NCI-H2081 (cell line): ENCODE measurements at places on chromosomes 1 and 21.
A peak's percentile ranks its signal among the peaks of the same experiment; 100 is the strongest.

DNA sequence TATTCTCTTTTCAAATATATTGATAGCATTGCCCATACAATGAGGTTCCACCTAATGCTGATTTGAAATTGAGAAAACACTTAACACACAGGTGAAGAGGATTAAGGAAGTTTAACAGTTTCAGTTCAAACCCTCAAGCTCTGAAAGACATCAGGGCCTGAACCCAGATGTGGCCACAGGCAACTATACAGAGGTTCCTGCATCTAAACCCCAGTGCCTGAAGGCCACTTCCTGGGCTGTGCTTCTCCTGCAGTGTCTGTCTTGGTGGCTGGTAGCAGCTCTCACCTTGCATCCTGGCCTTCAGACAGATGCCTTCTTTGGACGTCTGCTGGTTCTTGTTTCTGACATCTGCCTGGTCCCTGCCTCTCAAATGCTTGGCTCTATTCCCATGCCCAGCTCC lies 25.1 kb upstream of the NGF start:
- no peak for DNase-seq

DNA sequence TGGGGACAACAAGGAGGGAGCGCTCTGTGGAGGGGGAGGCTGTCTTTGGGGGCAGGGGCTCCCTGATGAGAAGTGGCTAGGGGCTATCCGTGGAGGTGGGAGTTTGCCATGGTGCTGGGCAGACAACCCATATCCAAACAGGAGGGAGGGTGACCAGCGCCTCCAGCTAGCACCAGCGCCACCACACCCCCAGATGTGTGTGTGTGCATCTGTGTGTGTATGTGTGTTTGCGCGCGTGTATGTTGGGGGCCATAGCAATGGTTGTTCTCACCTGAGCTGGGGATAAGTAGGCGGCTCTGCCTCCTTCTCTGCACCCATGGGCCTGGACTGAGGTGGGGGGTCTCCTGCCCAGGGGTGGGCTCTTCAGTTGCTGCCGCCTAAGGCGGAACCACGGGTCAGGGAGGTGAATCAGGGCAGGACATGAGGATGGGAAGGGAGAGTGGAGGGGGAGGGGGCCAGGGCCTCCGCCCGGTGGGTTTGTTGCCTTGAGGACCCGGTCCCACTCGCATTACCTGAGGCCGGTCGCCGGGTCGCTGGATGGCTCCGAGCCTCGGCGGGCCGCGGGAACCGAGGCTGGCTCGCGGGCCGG lies 345 bp downstream of the HPCAL4 start:
- no peak for DNase-seq

- no peak for DNase-seq
These were observed 363.5 kb upstream of the USP24 start for GRCh38 chr1:55578646-55579045.

GRCh38 chr1:213676736-213677135 lies 311.0 kb upstream of the PROX1 start:
- no peak for DNase-seq

- DNase-seq: no peak
These were observed 61.5 kb upstream of the F3 start for GRCh38 chr1:94602802-94603625.

- no peak for DNase-seq
These were observed 8.1 kb upstream of the SDHB start for GRCh38 chr1:17061892-17062291.

- DNase-seq: no peak
These were observed 59.6 kb downstream of the LUZP1 start for GRCh38 chr1:23108918-23109533.

DNA sequence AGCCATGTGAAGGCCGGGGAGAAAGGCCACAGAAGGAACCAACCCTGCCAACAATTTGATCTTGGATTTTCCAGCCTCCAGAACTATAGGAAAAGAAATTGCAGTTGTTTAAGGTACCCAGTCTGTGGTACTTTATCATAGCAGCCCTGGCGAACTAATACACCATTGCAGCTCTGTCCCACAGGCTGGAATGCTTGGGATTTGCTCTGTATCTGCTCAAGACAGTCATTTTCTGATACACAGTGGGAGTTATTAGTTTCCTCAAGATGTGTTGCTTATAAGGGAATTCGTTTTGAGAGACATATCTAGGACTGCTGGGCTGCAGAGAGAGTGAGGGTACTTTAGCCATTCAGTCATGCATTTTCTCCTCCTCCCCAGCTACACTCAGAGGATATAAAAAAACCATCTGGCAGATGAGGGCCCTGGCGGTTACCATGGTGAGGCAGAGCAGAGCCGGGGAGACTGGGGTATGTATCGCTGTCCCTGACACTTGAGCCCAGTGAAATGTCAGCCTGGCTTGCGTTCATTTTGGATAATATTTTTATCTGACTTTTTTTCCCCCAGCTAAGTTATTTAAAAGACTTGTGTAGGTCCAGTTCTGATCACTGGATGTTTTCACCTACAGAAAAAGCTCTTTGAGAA lies 104.6 kb downstream of the DIRAS3 start:
- DNase-seq: peak; percentile 5

- DNase-seq: no peak
These were observed 73.6 kb downstream of the TRIM11 start for GRCh38 chr1:228332797-228333738.

- peak; percentile 42 for DNase-seq
These were observed 5.9 kb upstream of the NUF2 start for GRCh38 chr1:163315773-163316374.

DNA sequence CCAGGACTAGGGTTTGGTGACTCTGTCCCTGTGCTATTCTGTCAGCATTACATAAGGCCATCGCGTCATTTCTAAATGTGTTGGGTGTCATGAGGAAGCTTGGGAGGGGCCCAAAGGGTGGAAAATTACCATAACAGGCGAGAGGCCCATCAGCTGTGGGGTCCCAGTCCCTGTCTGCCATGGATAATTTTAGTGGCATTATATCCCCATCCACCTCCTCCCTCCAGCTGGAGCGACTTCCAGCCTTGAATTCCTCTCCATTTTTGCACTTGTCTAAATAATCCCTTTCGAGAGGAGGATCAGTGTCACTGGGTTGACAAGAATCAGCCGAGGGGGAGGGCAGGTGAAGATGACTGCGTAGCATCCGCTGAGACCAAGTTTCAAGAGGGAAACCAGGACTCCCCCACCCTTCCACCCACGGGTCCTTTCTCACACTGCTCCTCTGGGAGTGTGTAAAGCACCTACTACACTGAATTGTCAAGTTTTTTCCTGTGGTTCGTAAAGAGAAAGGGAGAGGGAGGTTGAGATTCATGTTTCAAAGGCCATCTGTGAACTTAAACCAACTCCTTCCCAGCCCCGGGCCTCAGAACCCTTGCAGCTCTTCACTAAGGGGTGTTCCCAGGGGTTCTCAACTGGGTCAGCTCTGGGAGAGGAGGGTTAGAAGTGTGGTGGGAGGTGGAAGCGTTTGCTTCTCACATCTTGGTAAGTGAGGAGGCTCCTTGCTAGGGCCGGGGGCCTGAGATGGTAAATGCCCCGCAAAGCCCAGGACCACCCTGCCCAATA lies 29.2 kb downstream of the VASH2 start:
- DNase-seq: no peak

DNA sequence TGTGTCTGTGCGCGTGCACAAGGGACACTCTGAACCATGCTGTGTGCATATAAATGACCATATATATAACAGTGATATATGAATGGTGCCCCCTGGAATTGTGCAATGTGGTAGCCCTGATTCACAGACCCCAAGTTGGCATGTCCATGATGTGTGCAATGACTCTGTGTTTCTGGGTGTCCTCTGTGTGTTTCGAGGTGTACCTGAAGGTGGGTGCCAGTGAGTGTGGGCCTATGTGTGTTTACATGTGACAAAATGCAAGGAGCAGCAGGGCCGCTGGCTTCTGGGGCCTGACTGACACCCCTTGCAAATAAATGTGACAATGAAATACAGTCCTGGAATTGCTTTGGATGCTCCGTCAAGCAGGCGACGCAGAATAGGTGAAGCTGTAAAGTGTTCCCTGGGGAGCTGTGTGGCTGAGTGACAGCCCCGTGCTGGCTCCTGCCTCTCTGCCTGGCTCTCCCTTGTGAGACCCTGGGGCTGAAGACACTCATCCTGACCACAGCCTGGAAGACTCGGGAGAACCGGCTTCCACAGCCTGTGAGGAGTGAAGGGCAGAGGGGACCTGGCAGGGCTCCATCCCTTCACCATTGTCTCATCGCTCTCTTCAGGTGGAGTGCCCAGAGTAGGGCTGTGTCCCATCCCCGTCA lies 38.2 kb upstream of the CSF3R start:
- no peak for DNase-seq

DNA sequence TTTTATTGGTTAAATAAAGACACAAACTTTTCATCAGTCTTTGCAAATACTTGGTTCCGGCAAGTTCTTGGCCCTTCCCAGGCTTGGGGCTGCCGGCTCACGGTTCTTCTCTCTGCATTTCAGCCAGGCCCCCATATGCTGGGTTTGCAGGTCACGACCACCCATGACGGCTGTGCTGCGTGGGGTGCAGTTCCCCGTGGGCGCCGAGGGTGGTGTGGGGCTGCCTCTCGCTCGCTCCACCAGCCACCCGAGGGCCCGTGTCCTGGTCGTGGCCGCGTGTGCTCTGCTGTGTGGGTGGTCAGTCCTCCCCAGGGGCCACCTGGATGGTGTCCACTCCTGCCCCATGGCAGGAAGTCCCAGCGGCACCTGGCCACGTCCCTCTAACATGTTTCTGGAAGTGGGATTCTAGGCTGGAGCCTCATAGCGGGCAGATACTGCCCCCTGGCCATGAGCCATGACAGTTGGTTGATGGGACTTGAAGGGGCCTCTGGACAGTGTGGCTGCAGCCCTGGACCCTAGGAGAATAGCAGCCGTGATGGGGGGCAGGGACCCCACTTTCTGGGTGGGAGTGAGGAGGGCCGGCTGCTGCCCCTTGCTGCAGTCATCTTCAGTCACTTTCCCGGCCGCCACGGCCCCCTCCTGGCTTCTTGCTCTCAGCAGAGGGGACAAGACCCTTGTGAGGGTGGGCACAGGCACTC lies 46.3 kb downstream of the SKI start:
- no peak for DNase-seq

- no peak for DNase-seq
These were observed 148.7 kb upstream of the NR5A2 start for GRCh38 chr1:199878823-199879222.
